NCI-H510A treated with DMSO at 0.1 percent for 48 hours (cell line): ENCODE measurements at places on chromosomes 5 and 9.

DNA sequence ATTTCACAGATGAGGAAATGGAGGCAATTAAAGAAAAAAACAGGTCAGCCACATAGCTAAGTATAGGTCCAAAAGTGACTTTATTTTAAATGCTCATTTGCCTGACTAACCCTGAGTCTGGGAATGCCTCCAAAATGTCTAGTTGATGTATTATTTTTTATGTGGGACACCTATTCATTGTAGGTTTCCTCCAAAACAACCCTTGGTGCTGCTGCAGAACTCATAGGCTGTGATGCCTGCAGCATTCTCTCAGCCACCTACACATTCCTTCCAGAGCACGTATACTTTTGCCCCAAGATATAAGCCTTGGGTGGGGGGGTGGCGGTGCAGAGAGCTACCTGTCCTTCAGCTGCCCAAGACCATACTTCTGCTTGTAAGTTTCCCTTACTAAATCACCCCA lies 77.4 kb downstream of the MSX2 start:
- no peak for DNase-seq

- no peak for DNase-seq
Measured at GRCh38 chr5:103410172-103410571, 151.6 kb downstream of the MACIR start.

DNA sequence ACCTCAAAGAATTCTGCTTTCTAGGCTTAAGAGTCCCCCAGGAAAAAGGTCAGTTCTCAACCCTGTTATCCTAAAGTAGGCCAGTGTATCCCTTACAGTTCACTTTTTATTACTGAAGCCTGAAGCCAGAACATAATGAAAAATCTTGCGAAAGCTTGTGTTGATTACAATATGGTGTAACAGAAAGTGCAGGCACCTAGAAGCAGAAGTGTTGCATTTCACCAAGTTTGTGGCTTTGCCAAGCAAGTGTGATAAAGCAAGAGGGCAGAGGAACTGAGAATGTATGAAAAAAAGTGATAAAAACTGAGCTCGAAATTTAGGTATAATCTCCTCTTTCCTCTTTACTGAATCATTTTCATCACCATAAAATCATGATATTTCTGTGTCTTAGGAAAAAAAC lies 26.2 kb downstream of the AGTPBP1 start:
- DNase-seq, result no peak

DNA sequence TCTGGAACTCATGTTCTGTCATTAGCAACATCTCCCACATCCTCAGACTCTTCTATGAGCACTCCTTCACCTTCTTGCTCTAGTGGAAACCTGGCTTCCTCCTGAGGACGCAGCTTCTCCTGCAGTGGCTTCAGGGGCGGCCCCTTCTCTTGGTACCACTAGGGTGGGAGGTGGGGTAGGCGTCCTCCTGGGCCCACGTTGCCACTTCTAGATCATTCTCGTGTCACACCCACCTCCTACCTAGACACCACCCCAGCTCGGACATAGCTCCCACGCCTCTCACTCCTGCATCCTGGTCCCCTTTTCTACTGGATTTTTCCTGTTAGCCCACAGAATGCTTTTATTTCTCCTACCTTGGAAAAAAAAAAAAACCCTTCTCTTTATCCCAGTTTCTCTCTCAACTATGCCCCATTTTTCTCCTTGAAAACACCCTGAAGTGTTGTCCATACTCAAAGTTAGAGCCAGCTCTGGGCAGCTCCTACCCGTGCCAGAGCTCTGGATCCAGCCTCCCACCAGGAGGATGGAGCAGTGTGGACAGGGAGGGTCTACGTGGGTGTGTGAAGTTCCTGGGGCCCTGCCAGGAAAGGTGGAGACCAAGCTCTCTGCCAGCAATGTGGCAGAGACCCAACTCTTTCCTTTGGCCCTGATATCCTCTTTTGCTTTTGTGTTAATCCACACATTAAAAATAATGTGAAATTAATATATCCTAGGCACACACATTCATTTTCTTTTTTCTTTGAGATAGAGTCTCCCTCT lies 179.2 kb downstream of the HSPA4 start:
- DNase-seq, result no peak

- DNase-seq, result no peak
Measured at GRCh38 chr9:81076131-81076530, 613.2 kb downstream of the TLE1 start.

- no peak for DNase-seq
Measured at GRCh38 chr5:72541501-72542225, 34.5 kb upstream of the ZNF366 start.

DNA sequence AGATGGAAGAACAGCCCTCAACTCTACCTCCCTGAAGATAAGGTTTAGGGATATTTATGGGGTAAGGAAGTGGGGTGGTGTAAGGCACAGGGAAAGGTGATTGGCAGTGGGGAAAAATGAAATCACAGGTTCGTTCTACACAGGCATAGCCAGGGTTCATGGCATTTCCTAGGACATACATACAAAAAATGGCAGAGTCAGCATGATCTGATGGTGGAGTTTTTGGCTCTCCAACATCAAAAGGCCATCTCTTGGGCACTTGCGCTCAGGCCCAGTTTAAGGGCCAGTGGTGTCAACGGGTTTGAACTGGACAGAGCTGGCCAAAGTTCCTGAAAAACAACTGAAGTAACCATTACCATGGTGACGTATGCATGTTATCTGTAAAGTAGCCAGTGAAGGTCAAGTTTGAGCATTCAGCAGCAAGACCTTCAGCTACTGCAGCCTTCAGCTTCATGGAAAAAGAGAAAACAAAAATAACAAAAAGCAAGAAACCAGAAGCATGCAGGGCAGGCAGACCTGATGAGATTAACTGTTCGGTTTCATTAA lies 92.8 kb downstream of the SMARCA2 start:
- DNase-seq, result no peak
